Amniotic stem cell (primary cell): ENCODE measurements at places on chromosomes 7 and 10.
A peak's percentile ranks its signal among the peaks of the same experiment; 100 is the strongest.

GRCh38 chr7:139627831-139628230, 104.3 kb downstream of the CLEC2L start:
- no peak for DNase-seq

DNA sequence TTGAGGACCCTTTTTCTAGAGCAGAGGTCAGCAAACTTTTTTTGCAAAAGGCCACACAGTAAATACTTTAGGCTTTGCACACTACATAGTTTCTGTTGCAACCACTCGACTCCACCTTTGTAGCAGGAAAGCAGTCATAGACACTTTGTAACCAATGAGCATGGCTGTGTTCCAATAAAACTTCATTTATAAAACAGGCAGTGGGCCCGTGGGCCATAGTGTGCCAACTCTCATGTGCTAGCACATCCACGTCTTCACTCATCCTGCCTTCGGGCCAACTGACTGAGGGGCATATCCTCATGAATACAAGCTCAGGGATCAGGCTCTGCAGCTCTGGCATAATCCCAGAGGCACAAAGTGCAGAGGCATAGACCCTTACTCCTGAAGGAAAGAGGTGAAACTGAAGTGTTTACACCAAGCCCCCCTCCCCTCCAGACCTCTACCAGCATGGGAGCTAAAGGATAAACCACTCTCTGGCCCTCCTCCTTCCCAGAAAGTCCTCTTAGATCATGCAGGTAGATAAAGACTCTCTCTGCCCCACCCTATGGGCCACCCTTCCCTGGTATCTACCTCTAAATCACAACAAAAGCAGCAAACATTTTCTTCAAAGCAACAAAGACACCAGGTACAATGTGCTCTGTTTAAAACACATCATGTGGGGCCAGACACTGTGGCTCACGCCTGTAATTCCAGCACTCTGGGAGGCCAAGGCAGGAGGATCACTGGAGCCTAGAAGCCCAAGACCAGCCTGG, 71.0 kb downstream of the DLG5 start:
- DNase-seq, result no peak

DNA sequence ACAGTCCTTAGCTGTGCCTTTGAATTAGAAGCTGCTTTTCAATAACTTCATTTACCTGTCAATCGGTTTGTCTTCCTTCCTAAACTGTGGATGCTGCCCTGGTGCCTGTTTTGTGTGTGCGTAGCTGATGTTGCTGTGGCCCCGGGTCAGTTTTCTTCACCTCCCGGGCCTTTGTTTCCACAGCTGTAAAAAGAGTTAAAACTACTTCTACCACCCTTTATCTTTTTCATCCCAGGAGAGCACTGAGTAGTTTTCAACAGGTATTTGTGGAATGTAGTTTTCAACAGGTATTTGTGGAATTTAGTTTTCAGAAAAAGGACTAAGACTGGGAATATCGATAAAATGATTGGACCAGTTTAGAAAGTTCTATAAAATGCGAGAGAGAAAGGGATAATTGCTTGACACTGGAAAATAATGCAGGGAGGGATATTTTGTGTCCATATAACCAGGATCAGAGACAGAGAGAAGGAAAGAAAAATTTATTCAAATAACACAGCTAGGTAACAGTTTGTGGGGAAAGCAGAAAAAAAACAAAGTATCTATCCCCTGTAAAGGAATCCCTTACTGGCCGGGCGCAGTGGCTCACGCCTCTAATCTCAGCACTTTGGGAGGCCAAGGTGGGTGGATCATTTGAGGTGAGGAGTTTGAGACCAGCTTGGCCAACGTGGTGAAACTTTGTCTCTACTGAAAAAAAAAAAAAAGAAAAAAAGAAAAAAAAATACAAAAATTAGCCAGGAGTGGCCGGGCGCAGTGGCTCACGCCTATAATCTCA, 15.9 kb upstream of the IGF2BP3 start:
- DNase-seq, result no peak

GRCh38 chr10:3213208-3213607, 40.6 kb upstream of the PITRM1 start:
- DNase-seq, result no peak

GRCh38 chr7:30164567-30164966, 29.8 kb downstream of the MTURN start:
- peak; percentile 6 for DNase-seq
